ENCODE measurements at places on chromosomes 7 and 10.
A peak's percentile ranks its signal among the peaks of the same experiment; 100 is the strongest.

DNA sequence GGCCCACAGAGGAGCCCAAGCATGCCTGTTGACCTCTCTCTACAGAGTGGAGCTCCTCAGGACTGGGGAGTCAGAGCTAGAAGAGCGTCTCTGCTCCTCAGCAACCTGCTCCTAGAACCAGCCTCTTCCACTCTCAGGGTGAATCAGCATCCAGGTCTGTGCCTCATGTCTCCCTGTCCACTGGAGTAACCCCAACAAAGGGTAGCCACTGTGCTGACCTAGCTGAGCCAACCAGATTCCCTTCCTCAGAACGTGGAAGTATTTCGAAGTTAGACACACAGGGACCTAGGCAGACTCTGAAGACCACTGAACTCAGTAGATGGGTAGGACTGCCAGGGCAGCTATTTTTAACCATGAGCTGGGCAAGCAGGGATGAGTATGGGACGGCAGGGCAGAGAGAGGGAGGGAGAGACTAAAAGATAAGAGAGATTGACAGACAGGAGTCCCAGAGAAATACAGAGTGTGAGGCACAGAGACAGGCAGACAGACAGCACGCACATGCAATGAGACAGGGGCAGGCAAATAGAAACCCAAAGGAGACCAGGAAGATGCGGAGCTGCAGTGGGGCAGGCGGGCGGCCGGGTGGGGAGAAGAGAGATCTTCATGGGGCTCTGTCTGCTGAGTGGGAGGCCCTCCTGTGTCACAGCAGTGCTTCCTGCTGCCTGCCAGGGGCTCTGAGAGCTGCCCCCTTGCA lies 56.7 kb downstream of the OSBPL3 start:
- no peak for DNase-seq

- DNase-seq: no peak
These were observed 72.4 kb upstream of the CHST15 start for GRCh38 chr10:124165827-124166226.

DNA sequence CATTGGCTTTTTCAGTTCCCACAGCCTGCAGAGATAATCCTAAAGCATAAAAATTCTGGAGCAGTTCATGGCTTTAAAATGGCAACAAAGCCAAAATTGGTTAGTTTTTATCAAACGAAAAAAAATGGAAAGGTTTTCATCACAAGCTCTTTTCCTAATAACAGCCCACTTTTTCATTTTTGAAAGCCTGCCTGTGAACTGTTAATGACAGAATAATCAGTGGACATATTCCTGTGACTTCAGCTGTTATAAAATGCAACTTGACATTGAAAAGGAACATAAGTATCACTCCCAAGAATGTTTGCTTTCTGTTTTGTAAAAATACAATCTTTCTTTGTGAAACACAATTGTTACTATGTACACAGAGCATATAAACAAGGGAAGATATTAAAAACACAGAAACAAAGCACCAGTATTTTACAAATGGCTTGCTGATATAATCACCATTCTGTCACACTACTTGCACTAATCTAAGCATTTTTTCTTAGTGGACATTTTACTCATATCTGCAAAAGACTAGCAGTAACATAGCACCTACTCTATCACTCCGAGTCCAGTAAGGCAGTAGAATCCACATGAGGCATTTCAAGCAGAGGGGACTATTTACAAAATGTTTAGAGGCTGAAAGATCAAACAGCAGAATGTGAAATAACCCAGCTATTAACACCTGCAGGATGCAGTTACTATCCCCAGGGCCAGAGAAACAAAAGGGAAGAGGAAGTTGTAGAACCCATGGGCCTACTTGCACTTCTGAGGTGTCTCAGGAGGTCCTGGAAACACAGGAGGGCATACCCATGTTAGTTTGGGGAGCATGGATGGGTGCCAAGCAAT lies 26.4 kb downstream of the MACC1 start:
- DNase-seq: peak; percentile 36

DNA sequence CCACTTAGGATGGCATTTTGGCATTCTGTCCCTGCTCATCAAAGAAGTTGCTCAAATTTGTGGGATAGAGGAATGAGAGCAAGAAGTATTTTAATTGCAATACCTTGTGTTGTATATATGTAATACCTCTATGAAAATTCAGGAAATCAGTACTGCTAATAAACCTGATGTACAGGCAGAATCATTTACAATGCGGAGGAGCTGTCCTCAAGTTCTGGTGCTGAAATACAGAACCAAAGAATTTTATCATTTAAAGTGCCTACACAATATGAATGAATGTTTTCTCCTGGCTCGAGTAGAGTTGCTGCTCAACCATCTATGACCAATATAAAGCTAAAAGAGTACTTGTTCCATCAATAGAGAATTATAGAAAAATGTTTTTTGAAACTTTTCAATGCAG lies 305.8 kb downstream of the PLXNA4 start:
- DNase-seq: peak; percentile 17

DNA sequence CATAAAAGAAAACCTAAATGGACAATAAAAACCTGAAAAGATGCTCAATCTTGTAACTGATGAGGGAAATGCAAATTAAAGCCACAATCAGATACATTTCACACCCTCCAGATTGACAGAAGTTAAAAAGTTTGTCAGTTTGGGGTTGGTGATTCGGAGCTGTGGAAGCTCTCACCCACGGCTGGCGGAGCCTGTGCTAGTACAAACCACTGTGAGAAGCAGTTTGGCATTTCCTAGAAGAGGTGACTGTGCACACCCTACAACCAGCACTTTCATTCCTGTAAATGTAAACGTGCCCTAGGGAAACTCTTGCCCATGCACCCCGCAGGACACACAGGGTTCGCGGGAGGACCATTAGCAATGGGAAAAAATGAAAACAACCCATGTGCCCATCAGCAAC lies 114.1 kb downstream of the BMS1 start:
- DNase-seq: no peak

- no peak for DNase-seq
These were observed 67.7 kb downstream of the BRAF start for GRCh38 chr7:140857048-140857447.

- DNase-seq: no peak
These were observed 44.3 kb upstream of the CABCOCO1 start for GRCh38 chr10:61618388-61618961.

GRCh38 chr7:6448943-6449543 lies 1.3 kb upstream of the DAGLB start:
- no peak for DNase-seq

DNA sequence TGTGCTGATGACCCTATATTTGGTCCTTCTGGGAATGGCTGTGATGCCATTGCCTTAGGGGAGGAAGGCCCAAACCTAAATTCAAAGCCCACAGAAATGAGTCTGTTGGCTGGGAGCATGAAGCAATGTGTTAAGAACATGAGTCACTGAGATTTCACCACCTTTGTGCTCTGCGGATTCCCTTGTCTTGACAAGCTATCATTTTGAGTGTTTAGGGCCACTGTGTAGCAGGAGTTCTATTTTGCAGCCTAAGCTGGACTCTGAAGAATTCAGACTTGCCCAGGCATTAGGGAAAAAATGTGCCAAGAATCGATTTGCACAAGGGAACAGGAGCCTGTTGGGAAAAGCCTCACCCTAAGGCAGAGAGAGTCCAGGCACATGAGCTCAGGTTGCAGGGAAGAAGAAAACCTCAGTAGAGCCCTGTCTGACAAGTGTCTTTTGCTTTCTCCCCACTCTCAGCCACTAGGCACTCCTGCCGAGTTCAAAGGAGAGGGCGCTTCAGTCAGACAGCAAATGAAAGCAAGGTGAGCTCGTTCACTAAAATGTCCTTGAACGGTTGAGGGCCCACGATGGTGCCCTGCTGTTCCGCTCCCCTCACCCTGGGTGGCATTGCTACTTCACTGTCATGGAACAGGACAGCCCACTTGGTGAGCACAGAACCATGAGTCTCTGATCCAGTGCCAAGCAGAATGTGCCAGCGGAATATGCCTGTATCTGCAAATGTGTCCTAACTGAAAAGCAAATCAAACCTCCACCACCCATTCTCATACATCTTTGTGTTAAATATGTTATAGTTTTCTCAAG lies 93.6 kb downstream of the PRLHR start:
- peak; percentile 61 for DNase-seq

GRCh38 chr7:101686030-101686429 lies 56.9 kb upstream of the MYL10 start:
- DNase-seq: no peak

GRCh38 chr7:80127412-80128160 lies 7.0 kb upstream of the GNAI1 start:
- no peak for DNase-seq

GRCh38 chr7:22610263-22610662 lies 110.3 kb upstream of the STEAP1B start:
- no peak for DNase-seq

GRCh38 chr7:41699516-41699915 lies 3.4 kb downstream of the INHBA start:
- no peak for DNase-seq

GRCh38 chr7:497946-498655 lies 21.5 kb downstream of the PDGFA start:
- DNase-seq: no peak

GRCh38 chr7:149872419-149873073 lies 1.2 kb upstream of the ATP6V0E2 start:
- DNase-seq: peak; percentile 86

GRCh38 chr7:22124941-22125340 lies 179.2 kb upstream of the CDCA7L start:
- DNase-seq: no peak

DNA sequence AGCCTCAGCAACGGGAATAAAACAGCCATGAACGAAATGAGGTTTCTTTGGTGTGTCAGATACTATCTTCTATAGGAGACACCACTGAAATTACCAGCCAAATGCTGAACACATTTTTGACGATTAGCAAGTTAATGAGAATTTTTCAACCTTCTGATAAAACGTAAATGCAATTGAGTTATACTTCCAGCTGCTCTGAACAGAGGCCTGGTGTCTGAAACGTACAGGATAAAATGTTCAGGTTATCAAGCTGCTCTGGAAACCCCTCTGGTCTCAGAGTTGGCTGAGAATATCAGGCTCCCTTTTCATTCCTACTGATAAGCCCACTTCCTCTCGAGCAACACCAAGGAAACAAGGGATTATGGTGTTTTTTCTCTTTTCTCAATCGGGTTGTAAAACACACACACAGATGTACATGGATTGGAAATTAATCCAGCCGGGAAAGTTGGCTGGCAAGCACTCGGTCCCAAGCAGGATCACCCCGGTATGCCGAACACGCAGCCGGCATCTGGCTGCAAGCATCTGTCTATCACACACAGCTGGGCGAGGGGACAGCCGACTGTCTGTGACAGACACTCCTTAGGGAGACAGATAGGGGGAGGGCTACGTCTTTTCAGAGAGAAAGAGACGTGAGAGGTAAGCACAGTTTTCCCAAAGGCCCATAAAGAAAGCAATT lies 171.8 kb downstream of the PRKAG2 start:
- peak; percentile 53 for DNase-seq

DNA sequence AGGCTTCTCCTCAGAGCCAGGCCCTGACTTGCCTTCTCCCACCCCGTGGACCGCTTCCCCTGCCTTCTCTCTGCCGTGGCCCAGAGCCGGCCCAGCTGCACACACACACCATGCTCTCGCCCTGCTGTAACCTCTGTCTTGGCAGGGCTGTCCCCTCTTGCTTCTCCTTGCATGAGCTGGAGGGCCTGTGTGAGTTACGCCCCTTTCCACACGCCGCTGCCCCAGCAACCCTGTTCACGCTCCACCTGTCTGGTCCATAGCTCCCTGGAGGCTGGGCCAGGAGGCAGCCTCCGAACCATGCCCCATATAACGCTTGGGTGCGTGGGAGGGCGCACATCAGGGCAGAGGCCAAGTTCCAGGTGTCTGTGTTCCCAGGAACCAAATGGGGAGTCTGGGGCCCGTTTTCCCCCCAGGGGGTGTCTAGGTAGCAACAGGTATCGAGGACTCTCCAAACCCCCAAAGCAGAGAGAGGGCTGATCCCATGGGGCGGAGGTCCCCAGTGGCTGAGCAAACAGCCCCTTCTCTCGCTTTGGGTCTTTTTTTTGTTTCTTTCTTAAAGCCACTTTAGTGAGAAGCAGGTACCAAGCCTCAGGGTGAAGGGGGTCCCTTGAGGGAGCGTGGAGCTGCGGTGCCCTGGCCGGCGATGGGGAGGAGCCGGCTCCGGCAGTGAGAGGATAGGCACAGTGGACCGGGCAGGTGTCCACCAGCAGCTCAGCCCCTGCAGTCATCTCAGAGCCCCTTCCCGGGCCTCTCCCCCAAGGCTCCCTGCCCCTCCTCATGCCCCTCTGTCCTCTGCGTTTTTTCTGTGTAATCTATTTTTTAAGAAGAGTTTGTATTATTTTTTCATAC lies 38.0 kb downstream of the LIMK1 start:
- DNase-seq: no peak

- DNase-seq: no peak
These were observed 215.8 kb downstream of the MAD1L1 start for GRCh38 chr7:2016761-2017480.

- no peak for DNase-seq
These were observed 123.6 kb upstream of the PPP2R2D start for GRCh38 chr10:131777162-131777561.

DNA sequence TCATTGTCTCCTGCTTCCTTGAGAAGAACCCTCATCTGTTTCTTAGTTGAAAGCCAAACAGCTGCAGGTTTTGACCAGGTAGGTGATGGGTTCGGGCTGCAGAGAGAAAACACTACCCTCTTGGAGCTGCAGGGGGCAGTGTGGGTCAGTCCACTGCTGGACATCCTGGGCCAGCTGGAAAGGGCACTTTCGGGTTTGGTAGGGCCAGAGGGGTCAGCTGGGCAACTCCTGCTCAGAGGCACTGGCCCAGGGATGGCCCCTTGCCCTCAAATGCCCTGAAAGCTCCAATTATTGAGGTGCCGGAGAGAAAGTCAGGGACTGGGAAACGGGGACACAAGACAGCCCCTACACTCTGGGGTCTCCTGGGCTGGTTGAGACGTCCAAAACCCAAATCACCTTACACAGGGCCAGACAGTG lies 90.7 kb downstream of the MKI67 start:
- DNase-seq: peak; percentile 23

GRCh38 chr10:46223626-46224413 lies 63.0 kb upstream of the ANTXRL start:
- no peak for DNase-seq

DNA sequence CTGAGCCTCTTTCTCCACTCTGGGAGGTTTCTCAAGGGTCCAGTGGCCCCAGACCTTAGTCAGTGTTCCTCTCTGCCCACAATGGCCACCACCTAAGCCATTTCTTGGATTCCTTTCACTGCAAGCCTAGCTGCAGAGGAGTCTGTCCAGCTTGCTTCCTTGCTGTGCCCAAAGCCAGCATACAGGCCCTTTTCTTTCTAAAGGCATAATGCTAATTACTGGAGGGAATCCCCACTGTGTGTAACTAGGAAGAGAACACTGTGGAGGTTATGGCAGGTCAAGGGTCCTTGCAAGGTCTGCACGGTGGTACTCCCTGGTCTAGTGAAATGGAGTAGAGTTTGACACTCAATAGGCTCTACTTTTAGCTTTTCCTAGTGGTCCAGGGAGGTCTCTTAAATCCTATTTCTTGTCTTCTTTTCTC lies 70.4 kb upstream of the CC2D2B start:
- DNase-seq: no peak
